ENCODE measurements at places on chromosomes 1 and 21. TPM values are rescaled to one million over a fixed set of nuclear protein-coding genes. Genes with fewer than 3 reads are reported as not detected.

CD101 gene
- total RNA-seq: 0.73 TPM

CR1L gene
- total RNA-seq: not detected

ESRRG gene
- total RNA-seq: under 0.01 TPM

SLC35F3 gene
- not detected for total RNA-seq

FBXO44 gene
- 24.1 TPM for total RNA-seq

FMO1 gene
- not detected for total RNA-seq

CA6 gene
- not detected for total RNA-seq

FHAD1 gene
- total RNA-seq: under 0.01 TPM

AZIN2 gene
- 19.6 TPM for total RNA-seq

GPR37L1 gene
- total RNA-seq: not detected

HOOK1 gene
- total RNA-seq: not detected

CMPK1 gene
- 86.5 TPM for total RNA-seq

FCRLB gene
- total RNA-seq: 4.2 TPM

OR2L2 gene
- total RNA-seq: not detected

DHDDS gene
- total RNA-seq: 54.8 TPM

DNAJC28 gene
- 4.7 TPM for total RNA-seq

UMODL1 gene
- total RNA-seq: not detected

CYP4A22 gene
- not detected for total RNA-seq

MROH9 gene
- 1.1 TPM for total RNA-seq

SLC22A15 gene
- 3.4 TPM for total RNA-seq

CD1D gene
- total RNA-seq: 0.34 TPM

CCDC24 gene
- total RNA-seq: 2.9 TPM

CHIT1 gene
- not detected for total RNA-seq
